ENCODE measurements at places on chromosomes 13 and 19.

DNA sequence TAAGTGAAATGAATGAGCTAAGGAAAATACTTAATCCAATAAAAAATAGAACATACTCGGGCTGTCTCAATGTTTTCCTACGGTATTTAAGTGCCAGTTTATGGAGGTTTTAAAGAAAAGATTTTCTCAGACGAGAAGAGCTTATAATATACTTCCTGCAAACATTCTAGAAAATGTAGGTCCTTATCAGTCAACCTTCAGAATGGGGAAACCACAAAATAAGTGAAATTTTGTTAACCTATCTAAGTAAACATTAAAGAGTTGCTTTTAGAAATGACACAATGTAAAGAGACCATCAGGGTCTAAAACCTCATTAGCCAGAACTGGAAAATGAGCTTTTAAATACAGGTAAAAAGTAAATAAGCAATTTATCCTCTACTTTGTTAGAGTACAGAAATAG lies 12.1 kb downstream of the MIR17HG start:
- DNase-seq = no peak

GRCh38 chr13:113938716-113939115 lies 35.2 kb downstream of the C13orf46 start:
- no peak for DNase-seq

GRCh38 chr13:35957996-35958395 lies 173.2 kb downstream of the DCLK1 start:
- no peak for DNase-seq

DNA sequence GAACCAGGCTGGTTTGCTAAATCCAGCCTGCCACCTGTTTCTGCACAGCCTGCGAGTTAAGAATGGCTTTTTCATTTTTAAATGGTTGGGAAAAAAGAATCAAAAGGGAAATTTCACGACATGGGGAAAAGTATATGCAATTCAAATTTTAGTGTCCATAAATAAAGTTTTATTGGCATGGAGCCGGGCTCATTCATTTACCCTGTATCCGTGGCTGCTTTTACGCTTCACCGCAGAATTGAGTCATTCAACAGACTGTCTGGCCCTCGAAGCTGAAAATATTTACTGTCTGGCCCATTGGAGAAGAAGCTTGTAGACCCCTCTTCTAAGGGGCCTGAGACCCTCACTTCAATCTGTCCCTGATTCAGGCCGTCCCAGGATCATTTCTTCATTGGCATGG lies 26.1 kb downstream of the IER2 start:
- no peak for DNase-seq

- no peak for DNase-seq
Observed at GRCh38 chr19:7847664-7848063, 17.6 kb downstream of the EVI5L start.

DNA sequence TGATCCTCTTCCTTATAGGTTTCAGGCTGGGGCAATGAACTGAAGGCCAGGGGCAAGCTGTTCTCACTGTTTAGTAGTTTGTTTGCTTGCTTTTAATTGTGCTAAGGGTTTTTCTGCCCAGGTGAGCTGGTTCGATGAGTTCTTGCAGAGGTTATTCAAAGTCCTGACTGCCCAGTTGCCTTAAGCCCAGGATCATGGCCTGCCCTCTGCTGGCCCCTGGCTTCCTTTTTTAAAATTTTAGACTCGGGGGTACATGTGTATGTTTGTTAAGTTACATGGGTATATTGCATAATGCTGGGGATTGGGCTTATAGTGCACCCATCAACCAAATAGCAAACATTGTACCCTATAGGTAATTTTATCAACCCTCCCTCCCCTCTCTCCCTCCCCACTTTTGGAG lies 65.7 kb downstream of the ZNF536 start:
- no peak for DNase-seq

DNA sequence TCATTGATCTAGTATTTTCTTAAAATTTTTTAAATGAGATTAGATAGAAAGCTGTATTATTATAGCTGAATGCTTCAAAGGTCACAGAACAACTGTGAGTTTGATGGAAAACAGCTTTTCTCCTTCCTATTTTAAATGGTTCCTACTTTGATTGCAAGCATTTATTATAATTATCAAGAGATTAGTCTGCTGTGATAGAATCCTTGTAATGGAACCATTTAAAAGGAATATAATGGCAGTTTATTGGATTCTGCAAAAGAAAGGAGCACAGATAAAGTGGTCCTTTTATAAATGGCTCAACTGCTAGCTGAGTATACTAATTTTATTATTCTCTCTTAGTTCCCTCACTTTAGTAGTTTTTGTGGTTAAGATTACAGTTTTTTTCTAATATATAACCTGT lies 87.0 kb downstream of the MAB21L1 start:
- no peak for DNase-seq

DNA sequence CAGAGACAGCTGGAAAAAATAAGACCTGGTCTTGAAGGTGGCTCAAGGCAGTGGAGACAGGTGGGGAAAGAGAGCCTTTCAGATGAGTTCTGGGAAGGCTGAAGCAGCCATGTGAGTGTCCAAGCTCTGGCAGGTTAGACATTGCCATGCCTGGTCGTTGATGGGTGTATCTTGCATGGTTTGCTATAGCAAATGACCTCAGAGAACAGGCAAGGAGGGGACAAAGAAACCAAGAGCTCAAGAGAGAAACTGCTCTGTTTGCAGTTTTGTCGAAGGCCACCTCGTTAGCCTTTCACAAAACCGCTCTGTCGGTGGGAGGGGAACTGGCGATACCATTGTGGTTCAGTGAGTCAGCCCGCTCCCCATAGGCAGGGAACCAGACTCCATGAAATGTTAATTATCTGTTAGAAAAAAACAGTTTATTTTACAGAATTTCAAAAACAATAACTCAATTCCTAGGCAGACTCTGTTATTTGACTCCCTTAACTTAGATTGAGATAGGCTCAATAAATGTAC lies 82.8 kb upstream of the ARGLU1 start:
- DNase-seq = no peak

- DNase-seq = no peak
Observed at GRCh38 chr19:2578391-2578890, 102.5 kb downstream of the GADD45B start.

- no peak for DNase-seq
Observed at GRCh38 chr19:43984687-43985000, 656 bp downstream of the ZNF155 start.

GRCh38 chr19:41697198-41697855 lies 9.3 kb upstream of the CEACAM7 start:
- DNase-seq = no peak

GRCh38 chr19:11489378-11489777 lies 8.5 kb upstream of the ELAVL3 start:
- DNase-seq = no peak
